ENCODE measurements at places on chromosomes 1 and 21.

GRCh38 chr1:209659909-209660308 lies 7.7 kb upstream of the LAMB3 start:
- DNase-seq, result no peak

DNA sequence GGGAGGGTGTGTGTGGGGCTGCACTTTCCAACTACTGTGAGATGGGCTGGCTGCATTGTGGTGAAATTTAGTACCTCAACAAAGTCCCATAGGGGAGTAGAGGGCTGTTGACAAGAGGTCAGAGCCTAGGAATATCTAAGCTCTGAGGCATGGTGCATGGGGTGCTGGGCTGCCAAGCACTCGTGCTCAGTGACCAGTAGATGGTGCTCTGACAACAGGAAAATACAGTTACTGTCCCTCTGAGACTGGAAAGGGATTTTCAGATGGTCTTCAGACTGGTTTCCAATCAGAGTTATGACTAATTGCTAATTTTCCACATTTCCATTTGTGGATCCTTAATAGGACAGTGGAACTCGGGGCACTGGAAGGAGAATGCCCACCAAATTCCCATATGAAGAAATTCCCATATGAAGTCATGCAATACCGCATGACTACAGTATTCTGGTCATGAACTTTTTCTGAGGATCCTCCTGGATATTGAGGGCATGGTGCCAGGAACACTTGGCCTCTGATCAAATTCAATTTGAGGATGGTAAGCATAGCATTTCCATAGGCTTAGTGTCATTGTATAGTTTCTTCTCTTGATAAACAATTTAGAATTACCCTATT lies 4.1 kb upstream of the CACNA1E start:
- DNase-seq, result peak; percentile 69

DNA sequence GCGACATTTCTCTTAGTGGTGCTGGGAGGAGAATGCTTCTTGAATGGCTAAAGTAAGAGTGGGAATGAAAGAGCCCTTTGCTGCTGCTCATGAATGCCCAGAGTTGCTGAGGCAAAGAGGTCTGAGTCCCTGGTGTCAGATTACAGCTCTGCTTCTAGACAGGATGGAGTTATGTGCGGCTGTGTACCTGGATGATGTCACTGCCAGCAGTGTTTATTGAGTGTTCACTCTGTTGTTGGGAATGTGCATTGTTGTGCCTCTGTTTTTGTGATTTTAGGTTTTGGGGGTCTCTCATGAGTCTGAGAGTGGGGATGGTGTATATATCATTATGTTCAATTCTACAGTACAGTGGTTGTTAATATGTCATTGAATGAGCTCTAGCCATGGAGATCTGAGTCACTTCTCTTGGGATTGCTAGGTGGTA lies 2.7 kb downstream of the CDC14A start:
- DNase-seq, result no peak

GRCh38 chr1:114700036-114700600 lies 4.8 kb upstream of the AMPD1 start:
- DNase-seq, result no peak

GRCh38 chr1:12249181-12249580 lies 19.4 kb downstream of the VPS13D start:
- no peak for DNase-seq

GRCh38 chr1:94697839-94698238 lies 122.3 kb upstream of the SLC44A3 start:
- DNase-seq, result no peak

DNA sequence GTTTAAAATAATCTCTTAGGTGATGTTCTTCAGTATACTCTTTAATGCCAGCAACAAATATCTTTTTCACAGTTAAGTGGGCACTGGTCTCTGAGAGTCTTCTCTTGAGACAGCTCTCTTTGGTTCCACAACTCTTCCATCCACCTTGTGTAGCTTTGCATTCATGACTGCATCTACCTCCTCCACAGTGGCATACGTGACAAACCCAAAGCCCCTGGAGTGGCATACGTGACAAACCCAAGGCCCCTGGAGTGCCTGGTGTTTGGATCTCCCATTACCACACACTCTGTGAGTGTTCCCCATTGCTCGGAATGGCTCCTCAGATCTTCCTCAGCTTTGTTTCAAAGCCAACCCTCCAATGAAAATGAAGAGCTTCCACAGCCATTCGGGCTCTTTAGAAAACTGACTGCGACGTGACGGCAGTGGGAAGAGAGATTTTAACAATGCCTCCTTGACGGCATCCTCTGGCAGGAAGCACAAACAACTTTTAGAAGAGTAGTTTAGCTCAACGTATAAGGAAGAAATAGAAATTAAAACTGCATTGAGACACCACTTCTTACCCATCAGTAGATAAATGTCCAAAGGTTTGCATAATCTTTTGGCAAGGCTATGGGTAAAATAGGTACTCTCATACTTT lies 45.8 kb downstream of the SLC30A7 start:
- no peak for DNase-seq

GRCh38 chr21:45867671-45868081 lies 113.9 kb upstream of the COL6A1 start:
- DNase-seq, result no peak

DNA sequence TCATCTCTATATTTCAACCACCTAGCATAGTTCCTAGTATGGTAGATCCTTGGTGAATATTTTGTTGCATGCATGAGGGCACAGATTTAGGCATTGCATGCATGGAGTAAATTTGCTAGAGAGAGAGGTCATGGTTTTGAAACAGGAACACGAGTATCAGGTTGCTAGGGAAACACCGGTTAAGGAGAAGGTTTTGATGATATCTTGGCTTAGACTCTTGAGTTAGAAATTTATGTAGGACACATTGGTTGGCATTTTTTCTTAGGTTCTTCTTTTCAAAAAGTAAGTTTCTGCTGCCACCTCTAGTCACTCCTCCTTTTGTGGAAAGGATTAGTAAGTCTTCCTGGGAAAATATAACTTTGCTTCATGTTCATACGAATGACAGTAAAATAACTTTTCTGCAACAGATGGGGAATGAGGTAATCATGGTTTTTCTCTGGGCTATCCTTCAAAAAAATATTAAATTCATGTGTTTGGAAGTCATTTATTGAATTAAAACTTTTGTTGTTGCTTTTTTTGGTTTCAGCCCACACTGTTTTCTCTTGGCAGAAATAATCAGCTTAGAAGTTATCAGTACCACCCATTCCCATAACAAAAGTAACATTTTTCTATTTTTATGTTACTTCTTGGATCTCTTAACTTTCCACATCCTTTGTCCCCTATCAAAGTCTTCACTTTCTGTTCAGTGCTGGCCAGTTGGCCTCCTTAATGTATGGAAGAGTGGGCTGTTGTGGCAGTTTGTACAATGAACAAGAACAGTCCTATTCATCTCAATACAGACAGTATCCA lies 97.3 kb downstream of the PLA2G4A start:
- no peak for DNase-seq

- DNase-seq, result no peak
Measured at GRCh38 chr1:7385471-7386225, 385.4 kb upstream of the VAMP3 start.

- DNase-seq, result no peak
Measured at GRCh38 chr1:237492359-237492758, 398.4 kb downstream of the ZP4 start.

GRCh38 chr1:112544011-112544688 lies 35.4 kb downstream of the WNT2B start:
- no peak for DNase-seq

GRCh38 chr1:209815490-209815889 lies 9.5 kb upstream of the IRF6 start:
- DNase-seq, result no peak

- peak; percentile 86 for DNase-seq
Measured at GRCh38 chr1:207838156-207839082, 72.5 kb downstream of the CD34 start.

- DNase-seq, result no peak
Measured at GRCh38 chr1:239587066-239587465, 200.7 kb downstream of the CHRM3 start.

DNA sequence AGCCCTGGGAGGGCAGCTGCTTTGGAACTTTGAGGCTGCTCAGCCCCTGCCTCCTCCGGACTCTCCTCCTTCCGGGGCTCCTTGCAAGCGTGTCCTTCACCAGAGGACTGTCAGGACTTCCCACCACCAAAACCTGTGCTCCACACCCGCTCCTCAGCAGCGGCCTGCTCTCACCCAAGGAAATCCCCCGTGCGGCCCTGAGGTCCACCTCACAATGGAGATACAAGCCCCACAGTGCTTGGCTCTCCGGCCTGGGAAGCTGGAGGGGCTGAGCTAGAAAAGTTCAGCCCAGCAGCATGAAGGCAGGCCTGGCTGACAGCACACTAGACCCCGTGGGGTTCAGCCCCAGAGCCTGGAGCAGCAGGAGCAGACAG lies 33.6 kb downstream of the PGBD5 start:
- no peak for DNase-seq

- DNase-seq, result peak; percentile 87
Measured at GRCh38 chr1:13830616-13831280, 130.8 kb downstream of the PRDM2 start.

DNA sequence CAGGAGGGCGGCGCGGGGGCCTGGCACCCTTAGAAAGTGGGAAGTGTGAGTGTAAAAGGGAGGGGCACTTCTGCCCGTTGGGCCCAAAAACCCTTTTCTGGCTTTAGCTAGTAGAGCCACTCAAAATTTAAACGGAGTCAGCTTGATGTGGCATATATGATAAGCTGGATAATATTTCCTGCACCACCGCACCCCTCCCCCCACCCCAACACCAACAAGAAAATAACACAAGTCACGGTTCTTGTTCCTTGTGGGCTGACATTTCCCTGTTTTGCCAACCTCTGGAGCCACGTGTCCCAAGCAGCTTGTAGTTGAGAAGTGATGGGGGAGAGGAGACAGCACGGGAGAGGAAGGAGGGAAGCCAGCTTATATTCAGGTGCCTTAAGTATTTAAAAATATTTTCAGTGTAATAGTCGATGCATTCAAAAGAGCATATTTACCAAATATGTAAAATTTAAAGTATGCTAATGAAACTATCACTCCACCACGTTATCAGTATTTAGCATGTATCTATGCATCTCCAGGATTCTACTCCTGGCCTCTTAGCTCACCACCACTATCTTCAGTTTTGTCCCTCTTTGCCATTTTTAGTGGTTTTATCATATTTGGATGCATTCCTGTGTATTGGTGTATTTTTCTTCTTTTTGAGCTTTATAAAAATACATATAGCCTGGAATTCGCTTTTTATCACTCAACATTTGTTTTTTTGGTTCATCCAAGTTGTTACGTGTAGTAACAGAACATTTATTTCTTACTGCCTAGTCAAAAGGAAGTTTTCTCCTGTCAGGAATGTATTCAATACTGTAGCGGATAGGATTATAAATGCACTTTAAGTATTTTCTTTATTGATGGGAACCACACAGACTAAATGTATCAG lies 773 bp upstream of the DDX59 start:
- no peak for DNase-seq

DNA sequence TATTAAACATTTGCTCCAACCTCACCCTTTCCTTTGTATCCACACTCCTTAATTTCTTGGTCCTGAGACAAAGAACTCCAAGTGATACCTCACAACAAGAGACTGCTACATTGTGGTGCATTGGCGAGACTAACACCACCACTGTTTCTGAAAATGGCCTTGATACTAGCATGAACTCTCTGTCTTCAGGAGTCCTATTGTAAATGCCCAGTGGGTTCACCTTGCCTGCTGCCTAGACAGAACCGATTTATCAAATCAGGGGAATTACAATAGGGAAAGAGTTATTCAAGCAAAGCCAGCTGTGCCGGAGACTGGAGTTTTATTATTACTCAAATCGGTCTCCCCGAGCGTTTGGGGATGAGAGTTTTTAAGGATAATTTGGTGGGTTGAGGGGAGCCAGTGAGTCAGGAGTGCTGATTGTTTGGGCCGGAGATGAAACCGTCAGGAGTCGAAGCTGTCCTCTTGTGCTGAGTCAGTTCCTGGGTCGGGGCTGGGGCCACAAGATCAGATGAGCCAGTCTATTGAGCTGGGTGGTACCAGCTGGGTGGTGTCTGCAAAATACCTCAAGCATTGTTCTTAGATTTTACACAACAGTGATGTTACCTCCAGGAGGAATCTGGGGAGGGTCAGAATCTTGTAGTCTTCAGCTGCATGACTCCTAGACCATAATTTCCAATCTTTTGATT lies 83.1 kb downstream of the DESI2 start:
- DNase-seq, result no peak
